ENCODE measurements at places on chromosomes 6 and 20.
A peak's percentile ranks its signal among the peaks of the same experiment; 100 is the strongest.

- no peak for DNase-seq
These were observed 5.3 kb downstream of the RIPOR2 start for GRCh38 chr6:24930431-24930871.

- no peak for DNase-seq
These were observed 199.8 kb upstream of the POU3F2 start for GRCh38 chr6:98634569-98634968.

DNA sequence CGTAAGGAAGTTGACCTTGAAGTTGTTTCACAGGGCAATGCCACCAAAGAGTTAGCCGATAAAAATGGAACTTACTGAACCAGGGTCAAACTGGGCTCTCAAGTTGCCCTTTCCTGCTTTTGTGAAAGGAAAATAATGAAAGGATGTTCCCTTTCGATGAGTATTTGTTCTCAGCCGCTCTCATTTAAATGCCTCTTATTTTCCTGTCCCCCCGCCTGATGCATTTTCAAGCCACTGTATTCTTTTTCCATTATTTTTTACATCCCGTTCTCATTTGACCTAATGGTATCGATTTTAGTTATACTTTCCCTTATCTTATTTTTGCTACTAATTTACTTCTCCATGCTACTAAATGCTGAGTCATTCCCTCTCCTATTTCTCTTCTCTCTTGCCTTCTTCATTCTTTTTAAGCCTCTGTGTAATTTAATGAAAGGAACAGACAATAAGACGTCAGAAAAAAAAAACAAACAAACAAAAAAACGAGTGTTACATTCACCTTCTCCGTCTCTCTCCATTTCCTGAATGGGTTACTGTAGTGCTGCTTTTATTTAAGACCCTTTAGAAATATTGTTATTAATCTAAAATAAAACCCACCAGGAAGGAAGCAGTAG is 655 bp upstream of the NDUFAF4 start:
- no peak for DNase-seq

DNA sequence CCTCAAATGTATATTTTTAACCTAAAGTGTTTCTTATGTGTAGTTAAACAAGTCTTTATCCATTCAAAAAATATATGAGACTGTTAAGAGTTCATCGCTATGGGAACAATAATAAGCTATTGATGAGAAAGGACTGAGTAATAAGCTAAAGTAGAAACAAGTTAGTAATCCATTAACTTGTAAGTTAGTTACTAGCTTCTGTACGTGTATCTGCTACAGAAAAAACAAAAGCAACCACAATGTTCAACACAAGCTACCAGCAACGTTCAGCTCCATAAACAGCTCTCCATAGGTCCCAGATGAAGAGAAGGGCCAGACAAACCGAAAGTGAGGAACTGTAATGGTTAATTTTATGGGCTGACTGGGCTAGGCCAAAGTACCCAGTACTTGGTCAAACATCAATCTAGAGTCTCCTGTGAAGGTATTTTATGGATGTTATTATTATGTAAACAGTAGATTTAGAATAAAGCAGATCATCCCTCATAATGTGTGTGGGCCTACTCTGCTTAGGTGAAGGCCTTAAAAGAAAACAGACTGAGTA is 33.8 kb upstream of the FAM135A start:
- no peak for DNase-seq

DNA sequence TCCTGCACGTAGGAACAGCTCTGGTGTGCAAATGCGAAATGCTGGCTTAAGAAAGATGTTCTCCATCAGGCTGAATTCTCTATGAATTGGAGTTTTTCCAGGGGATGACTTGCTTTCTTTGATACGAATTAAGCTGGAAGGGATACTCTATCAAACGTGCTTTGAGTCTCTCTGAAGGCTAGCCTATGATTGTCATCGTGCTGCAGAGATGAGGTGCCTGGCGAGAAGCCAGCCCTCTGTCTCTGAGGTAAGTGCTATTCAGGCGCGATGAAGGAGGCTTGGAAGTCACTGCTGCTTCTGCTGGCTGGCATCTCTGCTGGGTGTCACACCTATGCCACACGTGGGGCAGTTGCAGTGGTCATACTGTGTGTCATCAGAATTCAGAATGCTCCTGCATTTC is 223.7 kb downstream of the TAF4 start:
- no peak for DNase-seq

- no peak for DNase-seq
These were observed 53.9 kb upstream of the TAGAP start for GRCh38 chr6:159098636-159099106.

GRCh38 chr20:52118696-52119095 is 72.9 kb downstream of the ZFP64 start:
- no peak for DNase-seq

DNA sequence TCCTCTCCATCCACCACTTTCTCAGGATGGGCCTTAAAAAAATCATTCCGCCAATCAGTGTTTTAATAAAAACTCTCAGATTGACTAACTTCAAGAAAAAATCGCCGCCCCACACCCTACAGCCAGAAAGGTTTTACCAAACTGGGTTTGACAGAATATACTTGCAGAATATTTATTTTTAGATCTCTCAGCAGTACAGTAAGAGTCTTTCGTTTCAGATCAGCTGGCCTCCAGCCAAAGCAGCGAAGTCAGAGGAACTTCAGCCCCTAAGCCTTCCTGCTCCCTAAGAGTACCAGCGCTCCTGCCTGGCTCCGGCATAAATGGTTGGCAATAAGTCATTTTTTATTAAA is 24.7 kb downstream of the TBC1D7 start:
- peak; percentile 66 for DNase-seq

DNA sequence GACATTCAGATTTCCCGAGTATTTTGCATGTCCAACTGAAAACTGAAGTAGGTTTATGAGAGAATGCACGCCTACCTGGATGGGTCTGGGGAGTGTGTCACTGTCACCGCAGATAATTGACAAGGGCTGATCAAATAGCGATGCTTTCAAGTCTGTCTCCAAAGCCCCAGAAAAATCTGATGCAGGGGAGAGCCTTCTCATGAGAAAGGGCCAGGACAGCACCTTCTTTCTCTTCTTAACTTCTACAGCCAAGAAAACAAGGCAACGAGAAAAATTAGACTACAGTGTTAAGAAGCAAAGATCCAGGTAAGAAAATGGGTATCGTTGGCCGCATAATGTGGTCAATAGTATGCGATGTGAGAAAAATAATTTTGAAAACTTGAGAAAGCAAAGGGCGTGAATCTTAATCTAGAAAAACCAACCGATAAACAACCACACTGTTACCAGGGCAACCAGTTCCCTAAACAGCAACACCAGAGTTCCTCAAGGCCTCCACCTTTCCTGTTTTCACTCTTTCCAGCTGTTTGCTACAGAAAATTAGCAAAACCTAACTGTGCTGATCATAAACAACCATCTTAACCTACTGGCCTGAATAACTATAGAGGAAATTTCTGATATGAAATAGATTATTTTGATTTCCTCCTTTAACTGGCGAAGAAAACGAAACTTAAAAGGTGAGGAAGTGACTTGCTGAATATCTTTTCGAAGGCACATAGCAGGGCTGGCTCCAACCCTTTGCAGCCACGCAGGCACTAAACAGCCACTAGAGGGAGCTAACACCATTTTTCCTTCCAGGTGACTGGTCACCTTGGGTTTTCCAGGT is 2.6 kb downstream of the TAGAP start:
- DNase-seq, result peak; percentile 65

GRCh38 chr20:16917636-16918035 is 169.5 kb downstream of the OTOR start:
- no peak for DNase-seq

DNA sequence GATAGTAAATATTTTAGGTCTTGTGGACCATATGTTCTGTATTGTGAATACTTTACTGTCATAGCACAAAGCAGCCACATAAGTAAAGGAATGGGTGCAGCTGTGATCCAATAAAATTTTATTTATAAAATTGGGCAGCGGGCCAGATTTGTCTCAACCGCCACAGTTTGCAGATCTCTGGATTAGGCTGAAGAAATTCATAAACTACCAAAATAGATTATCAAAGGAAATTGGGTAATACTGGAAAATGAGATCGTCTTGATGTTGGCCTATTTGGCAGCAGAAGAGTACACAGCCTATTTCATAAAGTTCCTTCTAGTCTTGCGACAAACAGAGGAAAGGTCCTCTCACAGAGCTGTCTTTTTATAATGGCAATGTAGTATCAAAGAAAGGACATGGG is 69.8 kb downstream of the DZANK1 start:
- DNase-seq, result no peak

DNA sequence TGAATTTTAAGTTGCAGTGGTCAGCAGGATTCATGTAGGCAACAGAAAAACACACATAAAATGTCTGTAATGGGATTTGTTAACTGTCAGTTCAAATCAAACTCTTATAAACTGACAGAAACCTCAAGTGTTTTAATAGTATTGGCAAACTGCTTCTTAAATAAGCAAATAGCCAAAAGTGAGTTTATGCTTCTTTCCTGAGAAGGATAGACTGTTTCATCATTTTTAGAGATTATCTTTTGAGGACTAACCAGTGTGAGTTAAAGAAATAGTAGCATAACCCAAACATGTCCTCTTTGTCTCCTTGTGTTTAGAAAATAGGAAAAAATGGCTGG is 68.0 kb downstream of the AIG1 start:
- no peak for DNase-seq

DNA sequence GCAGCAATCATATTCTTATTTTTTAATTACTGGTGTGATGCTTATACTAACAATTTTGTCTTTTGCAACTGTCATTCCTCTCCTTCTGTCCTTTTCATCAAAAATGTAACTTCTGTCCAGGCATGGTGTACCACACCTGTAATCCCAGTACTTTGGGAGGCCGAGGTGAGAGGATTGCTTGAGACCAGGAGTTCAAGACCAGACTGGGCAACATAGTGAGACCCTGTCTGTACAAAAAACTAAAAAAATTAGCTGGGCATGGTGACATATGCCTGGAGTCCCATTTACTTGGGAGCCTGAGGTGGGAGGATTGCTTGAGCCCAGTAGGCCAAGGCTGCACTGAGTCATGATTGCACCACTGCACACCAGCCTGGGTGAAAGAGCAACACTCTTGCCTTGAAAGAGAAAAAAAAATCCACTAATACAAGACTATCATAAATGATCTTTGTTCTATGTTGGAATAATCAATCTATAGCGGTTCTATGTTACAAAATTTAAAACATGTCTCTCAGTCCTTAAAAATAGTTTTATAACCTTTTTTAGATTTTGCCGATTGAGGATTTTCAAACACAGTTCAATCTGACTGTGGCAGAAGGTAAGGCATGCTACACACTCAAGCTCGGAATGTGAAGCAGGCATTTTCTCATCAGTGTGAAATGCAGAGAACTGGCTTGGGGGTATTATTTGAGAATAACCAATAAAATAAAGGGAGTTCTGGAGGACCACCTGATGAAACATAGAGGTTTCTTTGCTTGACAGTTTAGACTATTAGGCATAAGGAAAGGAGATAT is 70.4 kb downstream of the ENPP1 start:
- DNase-seq, result no peak

DNA sequence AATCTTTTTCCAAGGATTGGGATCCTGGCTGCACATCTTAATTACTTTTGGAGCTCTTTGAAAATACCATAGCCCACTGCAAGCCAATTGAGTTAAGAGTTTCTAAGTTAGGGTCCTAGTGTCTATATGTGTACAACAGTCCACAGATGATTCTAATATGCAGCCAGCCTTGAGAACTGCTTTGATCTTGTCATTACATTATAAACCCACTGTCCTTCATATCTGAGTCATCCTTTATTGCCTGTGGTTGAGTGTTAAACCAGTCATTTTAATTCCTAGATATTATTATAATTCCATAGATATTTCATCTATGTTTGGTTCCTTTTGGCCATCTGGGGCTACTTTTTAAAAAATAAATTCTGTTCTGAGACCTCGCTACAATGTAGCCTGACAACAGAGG is 24.1 kb downstream of the MCM8 start:
- DNase-seq, result no peak

DNA sequence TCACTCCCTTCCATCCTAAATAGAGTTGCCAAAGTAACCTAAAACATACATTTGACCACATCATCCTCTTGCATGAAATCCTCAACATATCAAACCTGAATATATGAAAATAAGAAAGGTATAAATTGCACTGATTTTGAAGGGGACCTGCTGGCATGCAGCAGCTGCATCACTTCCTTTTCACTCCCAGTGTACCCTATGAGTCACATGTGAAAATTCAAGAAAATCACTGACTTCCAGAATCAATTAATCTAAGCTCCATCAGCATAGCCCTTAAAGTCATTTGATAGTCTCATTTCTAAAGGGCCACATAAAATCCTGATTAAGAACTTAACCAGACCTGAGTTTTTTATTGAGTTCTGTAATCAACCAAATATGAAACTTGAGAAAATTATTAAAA is 24.3 kb downstream of the SNX14 start:
- DNase-seq, result no peak

DNA sequence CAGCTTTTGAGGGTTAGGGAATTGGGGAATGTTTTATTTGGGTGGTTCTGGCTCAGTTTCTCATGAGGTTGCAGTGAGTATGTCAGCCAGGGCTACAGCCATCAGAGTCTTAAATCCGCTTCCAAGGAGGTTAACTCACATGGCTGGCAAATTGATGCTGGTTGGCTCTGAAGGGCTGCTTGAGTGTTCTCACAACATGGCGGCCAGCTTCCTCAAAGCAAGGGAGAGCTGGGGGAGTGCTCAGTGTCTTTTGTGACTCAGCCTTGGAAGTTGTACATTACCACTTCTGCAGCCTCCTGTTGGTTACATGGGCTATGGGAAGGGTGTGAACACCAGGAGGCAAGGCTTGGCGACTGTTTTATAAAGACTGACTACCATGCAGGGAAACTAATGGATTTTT is 17.8 kb upstream of the PPP1R3G start:
- DNase-seq, result no peak

- peak; percentile 15 for DNase-seq
These were observed 1.6 kb downstream of the HLA-DQB1 start for GRCh38 chr6:32664827-32665362.

DNA sequence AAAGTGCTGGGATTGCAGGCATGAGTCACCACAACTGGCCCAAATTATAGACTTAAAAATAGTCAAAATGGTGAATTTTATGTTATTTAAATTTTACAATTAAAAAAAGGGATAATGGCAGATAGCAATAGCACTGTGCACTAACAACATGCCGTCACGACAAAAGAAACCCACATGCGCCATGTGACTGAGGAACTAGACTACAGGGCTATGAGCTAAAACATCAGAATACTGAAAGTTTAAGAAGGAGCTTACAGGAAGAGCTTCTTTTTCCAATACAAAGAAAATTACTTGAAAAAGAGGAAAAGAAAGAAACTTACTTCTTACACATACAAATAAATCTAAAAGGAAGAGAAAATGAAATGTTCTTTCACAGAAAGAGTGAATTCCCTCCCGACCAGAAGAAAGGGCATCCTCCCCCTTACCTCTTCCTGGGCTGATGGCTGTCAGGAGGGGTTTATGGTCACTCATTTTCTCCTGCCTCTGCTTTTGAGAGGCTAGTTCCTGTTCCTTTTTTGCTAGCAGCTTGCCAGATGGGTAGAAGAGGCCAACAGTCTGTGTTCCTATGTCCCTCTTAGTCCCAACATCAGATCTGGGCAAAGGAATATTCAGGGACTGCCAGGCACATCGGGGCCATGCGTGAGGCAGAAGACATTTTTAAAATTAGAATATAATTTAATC is 54.5 kb downstream of the DZANK1 start:
- no peak for DNase-seq

GRCh38 chr20:52490711-52491430 is 299.3 kb upstream of the ZFP64 start:
- no peak for DNase-seq
